ENCODE measurements at places on chromosomes 5 and 9.

DNA sequence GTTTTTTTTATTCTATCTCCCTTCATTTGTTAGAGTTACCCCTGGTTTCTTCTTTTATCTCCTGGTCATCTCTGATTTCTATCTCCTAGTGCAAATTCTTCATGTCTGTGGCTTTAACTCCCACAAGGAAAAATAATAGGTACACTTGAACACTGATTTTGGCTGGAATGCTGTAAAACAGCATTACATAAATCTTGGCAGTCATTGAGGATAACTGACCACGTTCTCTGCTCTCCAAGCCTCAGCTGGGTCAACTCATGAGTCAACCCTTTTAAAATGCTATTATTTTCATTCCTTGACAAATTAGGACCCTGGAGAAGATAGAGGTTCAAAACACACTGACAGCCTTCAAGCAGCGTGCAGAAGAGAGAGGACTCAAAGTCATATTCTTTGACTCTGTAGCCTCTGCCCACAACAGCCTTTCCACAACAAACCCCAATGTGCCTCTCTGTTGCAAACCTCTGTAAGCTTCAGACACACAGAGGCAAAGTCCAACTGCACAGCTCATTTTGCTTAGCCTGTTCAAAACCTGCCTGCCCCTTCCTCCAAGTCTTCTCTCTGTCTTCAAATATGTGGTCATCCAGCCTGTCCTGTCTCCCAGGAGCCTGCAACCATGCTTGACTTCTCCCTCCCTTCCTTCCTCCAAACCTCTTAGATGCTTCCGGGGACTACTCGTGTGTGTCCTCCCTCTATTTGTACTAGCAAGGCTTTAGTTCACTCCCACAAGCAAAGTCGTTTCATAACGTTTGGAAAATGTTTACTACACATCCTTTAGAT, 398.4 kb downstream of the MED10 start:
- no peak for DNase-seq

DNA sequence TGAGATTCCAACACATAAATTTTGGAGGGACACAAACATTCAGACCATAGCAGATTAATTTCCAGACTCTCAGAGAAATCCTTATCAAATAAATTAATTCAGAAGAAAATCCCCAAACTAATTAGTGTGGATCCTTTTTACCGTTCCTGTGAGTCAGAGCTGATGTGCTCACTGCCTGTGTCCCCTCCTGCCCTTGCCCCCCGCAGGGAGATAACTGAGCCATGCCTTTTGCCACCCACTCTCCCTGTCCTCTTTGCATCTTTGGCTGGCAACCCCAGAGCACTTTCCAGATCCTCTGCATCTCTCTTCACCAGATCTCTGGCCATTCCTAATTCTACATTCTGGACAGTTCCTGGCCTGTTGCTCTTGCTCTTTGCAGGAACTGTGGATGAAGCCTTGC, 135.4 kb upstream of the MAP1B start:
- no peak for DNase-seq

DNA sequence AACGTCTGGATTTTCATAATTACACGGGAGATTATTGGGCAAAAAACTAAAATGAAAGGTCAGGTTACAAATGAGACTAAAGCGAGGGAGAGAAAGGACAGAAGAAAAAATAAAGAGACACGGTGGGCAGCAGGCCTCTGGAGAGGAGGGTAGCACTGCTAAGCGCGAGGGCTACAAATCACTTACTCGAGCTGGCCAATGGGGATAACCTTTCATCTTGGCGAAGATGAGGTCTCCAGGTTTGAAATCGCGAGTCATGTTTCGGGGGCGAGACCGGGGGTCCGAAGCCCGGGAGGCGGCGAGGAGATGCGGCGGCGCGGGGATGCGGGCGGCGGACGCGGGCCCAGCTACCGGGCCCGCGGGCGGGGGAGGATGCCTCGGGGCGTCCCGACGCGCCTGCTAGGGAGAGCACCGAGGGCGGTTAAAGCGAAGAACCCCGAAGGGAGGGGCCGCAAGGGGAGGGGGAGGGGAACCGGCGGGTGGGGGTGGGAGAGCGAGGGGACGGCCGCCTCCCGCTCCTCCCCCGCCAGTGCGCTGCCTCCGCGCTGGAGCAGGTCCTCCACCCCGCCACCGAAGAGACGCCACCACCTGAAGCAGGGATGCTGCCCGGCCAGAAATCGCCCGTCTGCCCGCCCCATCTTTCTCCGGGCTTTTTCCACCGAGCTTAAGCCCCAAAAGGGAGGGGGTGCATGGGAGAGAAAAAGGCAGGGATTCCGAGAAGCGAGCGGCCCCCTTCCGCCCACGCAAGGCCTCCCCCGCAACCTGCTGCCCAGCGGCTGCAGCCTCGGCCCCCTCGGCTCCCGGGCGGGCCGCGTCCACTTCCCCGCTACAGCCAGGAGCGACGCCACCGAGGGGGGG, 610 bp downstream of the PSIP1 start:
- DNase-seq: no peak

DNA sequence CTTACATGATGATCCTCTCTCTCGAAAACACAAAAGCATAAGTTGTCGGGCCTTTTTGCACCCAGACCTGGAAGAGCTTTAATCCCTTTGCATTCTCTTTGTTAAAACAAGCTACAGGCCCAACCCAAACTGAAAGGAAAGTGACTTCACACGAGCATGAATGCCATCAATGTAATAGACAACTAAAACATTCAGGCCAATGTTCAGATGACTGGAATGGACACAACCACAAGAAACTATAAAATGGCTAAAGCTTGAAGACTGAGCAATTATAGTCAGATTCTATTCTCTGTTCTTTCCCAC, 45.5 kb downstream of the RFX3 start:
- no peak for DNase-seq

- no peak for DNase-seq
These were observed 53.8 kb upstream of the TSLP start for GRCh38 chr5:111017731-111018130.

DNA sequence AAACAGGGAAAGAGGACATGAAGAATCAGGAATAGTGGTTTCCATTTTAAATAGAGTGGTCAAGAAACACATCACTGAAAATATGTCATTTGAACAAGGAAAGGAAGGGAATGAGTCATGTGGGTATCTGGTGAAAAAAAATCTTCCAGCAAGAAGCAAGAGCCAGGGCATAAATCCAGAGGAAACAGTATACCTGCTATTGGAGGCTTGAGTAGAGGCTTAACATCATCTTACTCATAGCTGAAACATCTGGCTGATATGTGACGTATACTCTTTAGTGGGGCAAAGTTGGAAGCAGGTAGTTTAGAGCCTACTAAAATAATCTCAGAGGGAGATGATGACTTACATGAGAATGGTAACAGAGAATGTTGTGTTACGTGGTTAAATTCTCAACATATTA, 517.2 kb downstream of the CAAP1 start:
- no peak for DNase-seq

DNA sequence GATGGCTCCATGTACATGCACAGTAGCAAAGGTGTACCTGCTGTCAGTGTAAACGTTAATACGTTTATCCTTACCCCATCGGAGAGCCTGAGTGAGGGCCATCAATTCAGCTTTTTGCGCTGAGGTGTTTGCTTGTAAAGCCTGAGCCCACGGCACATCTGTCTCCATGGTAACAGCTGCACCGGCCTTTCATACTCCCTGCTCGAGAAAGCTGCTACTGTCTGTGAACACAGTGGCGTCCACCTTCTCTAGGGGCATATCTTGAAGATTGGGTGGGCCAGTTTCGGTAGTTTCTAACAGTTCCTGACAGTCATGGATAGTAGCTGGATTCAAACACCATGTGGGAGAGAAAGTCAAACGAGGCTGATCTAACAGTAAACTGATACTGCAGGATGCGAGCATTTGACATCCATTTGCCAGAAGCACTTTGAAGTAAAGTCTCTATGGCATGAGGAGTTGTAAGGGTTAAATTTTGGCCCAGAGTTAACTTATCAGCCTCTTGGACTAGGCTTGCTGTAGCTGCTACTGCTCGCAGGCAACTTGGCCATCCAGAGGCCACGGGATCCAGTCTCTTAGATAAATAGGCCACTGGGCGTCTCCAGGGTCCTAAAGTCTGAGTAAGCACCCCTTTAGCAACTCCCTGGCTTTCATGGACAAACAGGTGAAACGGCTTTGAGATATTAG, 21.0 kb upstream of the RHOBTB3 start:
- DNase-seq: no peak

- no peak for DNase-seq
These were observed 154.7 kb downstream of the ATP10B start for GRCh38 chr5:160697281-160697680.

DNA sequence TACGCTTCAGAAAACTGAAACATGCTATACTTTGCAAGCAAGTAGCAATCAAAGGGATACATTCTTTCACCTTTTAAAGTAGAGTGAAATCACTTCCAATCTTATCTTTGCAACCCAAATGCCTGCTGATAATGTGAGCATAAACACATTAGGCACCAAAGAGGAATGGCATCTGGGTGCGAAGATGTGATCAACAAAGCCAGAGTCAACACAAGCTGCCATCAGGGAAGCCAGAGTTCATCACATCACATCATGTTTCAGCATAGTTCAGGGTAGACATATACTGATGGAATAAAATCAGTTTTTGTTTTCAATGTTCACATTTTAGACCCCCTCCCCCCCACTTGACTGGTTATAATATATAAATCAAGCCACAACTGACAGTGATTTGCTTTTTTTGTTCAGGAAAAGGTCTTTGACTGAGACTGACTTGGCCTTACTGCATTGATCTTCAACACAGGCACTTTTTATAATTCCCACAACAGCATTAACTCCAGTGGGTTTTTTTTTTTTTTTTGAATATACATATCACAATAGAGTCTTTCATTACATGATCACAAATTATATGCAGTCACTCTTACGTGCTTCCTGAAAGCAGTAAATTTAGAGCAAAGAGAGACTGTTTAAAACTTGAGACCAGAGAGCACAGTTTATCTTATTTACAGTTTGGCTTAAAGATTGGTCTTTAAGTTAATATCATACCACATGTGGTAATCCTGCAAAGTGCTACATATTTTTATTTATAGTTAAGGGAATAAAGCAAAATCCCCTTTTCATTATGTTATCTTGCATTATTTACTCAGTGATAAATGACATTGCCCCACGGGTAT, 20.3 kb downstream of the AOPEP start:
- DNase-seq: no peak

- DNase-seq: no peak
These were observed 617.6 kb downstream of the TLR4 start for GRCh38 chr9:118321788-118322187.

DNA sequence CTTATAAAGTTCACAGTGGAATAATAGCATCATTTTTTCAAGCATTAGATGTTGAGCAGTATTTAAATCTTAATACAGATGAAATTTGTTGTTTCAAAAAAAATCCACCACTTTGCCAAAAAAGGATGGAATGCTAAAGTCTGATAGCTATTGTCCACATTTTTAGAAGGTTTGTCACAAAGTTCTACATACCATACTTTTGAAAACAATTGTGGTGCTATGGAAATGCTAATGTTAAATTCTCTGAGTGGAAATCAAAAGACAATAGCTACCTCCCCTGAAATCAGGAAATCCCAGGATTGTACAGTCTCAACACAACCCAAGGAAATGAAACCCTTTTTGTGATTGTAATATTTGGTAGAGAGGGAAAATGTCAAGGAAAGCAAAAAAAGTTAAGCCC, 19.3 kb upstream of the GRAMD2B start:
- no peak for DNase-seq

DNA sequence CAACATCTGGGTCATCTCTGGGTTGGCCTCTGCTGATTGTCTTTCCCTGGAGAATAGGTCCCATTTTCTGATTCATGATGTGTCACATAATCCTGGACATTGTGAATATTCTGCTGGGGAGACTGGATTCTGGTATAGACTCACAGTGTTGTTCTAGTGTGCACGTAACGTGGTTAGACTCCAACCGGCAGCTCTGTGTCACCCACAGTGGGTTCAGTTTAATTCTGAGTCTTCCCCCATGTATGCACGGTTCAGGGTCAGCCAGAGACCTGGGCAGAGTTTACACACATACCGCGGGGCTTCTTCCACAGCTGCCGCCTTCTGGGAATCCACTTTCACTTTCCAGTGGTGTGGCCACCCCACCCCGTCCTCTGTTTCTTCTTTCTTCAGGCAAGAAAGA, 38.0 kb upstream of the LRRC14B start:
- DNase-seq: no peak

- DNase-seq: no peak
These were observed 7.2 kb downstream of the IRGM start for GRCh38 chr5:150853561-150853960.

- no peak for DNase-seq
These were observed 224.6 kb upstream of the PLPPR1 start for GRCh38 chr9:100803956-100804355.

DNA sequence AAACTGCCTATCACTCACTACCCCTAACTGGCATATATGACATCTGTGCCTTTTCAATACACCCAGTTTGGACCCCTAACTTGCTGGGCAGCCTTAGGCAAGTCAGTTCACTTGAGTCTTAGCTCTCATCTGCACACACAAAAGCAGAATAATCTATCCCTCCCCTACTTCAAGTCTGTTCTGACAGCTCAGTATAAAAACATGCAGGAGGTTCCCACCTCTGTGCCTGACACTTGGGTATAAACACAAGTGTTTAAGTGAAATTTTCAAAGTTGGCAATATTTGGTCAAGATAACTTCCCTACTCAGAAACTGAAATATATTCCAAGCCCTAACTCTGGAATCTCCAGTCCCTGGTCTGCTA, 12.6 kb downstream of the HNRNPH1 start:
- no peak for DNase-seq

GRCh38 chr5:29262339-29263123, 1931.0 kb upstream of the CDH6 start:
- DNase-seq: no peak

DNA sequence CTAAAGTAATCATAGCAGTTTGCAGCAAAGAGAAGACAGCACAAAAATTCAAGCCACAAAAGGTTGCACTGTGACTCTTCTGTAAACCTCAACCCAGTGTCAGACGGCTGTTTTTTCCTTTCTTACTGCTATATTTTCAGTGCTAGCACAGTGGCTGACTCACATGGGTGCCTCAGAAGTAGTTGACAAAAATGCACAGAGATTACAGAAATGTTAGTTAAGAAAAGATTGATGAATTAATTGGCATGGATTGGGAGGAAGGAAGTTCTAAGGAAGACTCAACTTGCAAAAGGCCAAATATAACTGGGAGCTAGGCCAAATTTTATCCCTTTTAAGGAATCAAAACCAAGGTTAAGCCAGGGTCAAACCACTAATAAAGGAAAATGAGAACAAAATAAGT, 43.7 kb upstream of the ITGA1 start:
- DNase-seq: no peak

DNA sequence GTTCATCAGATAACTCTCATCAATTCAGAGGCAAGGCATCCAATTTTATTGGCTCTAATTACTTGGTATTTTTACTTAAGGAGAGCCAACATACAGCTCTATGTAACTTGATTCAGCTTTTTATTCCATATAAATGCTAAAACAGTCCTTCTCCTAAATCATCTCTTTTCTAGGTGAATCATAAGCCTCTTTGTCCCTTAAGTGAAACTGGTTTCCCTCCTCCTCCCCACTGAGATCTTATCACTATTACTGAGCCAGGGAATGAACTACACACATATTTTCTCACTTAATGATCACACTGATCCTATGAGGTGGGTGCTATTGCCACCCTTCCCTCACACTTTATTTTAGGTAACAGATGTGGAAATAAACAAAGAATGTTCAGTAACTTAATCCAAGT, 1143.8 kb downstream of the MAT2B start:
- no peak for DNase-seq

Measured in cortex of kidney (tissue), 1 donor.